Spleen (tissue), 13 donors: ENCODE measurements at places on chromosomes 4 and X.

GRCh38 chrX:74419864-74420195 is 1.5 kb upstream of the SLC16A2 start:
- no peak for DNase-seq

- DNase-seq, result no peak
These were observed 194.3 kb upstream of the CT83 start for GRCh38 chrX:116657071-116657470.

DNA sequence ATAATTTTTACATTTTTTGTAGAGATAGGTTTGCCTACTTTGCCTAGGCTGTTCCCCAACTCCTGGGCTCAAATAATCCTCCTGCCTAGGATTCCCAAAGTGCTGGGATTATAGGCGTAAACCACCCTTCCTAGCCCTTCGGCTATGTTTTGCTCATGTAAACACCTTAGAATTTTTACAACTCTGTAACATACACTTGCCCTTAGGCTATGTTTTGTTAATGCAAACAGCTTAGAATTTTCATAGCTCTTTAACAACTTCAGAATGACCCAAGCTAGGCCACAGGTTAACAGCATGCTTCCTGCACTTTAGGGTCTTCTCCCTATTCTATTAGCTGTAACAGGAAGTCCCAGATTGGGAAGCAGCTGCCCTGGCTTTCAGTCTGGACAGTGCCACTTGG is 24.2 kb downstream of the KLHL15 start:
- DNase-seq, result no peak

- DNase-seq, result no peak
These were observed 39.4 kb downstream of the ZBTB49 start for GRCh38 chr4:4329496-4329895.

DNA sequence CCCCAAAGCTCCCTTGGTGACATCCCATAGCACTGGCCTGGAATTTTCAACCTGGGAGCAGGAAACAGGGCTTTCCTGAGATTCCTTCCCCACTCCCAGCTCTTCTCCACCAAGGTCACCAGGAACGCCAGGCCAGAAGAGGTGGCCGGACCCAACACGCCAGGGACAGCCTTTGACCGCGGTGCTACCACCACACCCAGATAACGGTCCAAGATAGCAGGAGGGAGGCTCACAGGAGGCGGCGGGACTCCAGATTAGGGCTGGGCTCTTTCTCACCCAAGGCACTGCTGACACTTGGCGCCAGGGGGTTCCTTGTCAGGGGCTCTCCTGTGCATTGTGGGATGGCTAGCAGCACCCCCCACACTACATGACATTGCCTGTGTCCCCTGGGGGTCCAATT is 22.9 kb downstream of the ZFYVE28 start:
- DNase-seq, result no peak

DNA sequence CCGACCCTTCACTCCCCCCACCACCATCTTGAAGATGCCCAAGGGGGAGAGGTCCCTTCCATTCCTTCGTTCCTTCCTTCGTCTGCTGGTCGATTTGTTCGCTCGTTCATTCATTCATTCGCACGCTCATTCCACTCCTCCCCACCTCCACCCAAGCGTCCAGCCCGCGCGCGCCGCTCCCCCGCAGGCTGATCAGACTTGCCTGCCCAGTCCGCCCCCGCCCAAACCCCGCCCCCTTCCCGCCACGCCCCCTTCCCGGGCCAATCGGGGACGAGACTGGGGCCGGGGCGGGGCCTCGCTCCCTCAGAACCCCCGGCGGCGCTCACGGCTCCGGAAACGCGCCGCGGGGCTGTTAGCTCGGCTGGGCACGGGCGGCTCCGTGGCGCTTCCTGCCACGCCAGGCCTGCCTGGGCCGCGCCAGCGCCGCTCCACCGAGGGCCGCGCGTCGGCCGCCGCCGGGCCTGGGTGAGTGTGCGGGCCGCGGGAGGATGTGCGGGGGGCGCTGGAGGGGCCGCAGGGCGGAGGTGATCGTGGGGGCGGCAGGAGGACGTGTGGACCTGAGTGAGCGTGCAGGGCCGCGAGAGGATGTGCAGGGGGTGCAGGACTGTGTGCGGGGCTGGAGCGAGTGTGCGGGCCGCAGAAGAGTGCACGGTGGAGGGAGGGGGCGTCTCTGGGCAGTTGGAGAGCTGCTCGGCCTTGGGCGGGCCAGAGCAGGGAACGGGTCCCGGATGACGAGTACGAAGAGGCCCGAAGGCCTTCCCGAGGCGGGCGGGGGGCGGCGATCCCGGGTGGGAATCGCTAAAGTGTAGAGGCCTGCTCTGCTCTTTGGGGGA is at the start of gene ZNF275:
ZNF275 (plus strand) TSS at position 333 of the 833 bp plus-strand sequence. CDS start 2,527 bp downstream, outside the sequence.
- DNase-seq, result peak; percentile 93

- DNase-seq, result no peak
These were observed 346.2 kb downstream of the ARHGAP10 start for GRCh38 chr4:148078061-148078460.

GRCh38 chr4:70936200-70936787 is 34.1 kb downstream of the MOB1B start:
- no peak for DNase-seq

GRCh38 chr4:33649015-33649414 is 2595.3 kb downstream of the ARAP2 start:
- no peak for DNase-seq

GRCh38 chr4:92307866-92308265 is 4.1 kb downstream of the GRID2 start:
- no peak for DNase-seq

- DNase-seq, result no peak
These were observed 116.3 kb downstream of the UNC5C start for GRCh38 chr4:95432466-95432865.

DNA sequence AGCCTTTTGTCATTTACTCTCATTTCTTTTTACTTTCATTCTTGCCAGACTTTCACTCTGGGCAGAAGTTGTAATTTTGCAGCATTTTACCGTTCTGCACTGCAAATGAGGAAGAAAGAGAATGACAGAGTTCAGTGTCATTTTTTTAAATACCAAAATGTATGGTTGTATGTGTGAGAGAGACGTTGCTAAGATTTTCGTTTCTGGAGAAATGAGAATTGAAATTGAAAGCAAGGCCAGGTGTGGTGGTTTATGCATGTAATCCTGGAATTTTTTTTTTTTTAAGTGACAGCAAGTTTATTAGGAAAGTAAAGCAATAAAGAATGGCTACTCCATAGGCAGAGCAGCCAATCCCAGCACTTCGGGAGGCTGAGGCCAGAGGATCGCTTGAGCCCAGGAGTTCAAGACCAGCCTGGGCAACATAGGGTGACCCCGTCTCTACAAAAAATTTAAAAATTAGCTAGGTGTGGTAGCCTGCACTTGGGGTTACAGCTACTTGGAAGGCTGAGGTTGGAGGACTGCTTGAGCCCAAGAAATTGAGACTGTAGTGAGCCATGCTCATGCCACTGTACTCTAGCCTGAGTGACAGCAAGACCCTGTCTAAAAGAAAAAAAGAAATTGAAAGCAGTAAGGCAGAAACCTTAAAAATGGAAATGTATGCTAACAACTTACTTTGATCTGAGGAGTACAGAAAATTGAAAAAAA is 12.9 kb downstream of the DCK start:
- no peak for DNase-seq

DNA sequence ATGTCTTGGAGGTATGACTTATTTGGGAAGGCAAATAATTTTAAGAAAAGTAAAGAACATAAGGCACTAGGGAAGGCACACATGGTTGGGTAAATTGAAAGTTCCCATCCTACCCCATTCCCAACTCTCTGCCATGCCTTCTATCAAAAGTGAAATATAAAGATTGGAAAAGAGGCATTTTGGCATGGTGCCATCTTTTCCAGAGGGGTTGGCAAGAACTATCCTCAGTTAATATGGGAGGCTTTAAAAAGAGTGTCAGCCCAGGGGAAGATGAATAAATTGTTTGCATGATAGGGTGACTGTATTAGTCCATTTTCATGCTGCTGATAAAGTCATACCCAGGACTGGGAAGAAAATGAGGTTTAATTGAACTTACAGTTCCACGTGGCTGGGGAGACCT is 150.8 kb upstream of the BOD1L1 start:
- DNase-seq, result no peak

- DNase-seq, result no peak
These were observed 347.4 kb upstream of the FGF13 start for GRCh38 chrX:139058831-139059495.

DNA sequence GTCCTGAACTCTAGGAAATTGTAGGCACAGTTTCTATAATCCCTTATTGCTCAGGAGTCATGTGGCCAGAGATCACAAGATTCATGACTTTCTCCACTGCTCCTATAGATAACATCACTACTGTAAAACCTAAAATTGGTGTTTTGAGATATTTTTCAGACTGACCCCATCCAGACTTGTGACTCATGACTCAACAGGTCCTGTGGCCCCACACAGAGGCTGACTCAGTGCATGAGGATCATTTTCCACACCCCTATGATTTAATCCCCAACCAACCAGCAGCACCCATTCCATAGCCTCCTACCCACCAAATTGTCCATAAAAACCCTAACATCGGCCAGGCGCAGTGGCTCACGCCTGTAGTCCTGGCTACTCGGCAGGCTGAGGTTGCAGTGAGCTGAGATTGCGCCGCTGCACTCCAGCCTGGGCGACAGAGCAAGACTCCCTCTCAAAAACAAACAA is 13.2 kb upstream of the XIAP start:
- no peak for DNase-seq

GRCh38 chrX:52574416-52575275 is 57.8 kb upstream of the XAGE1B start:
- no peak for DNase-seq

DNA sequence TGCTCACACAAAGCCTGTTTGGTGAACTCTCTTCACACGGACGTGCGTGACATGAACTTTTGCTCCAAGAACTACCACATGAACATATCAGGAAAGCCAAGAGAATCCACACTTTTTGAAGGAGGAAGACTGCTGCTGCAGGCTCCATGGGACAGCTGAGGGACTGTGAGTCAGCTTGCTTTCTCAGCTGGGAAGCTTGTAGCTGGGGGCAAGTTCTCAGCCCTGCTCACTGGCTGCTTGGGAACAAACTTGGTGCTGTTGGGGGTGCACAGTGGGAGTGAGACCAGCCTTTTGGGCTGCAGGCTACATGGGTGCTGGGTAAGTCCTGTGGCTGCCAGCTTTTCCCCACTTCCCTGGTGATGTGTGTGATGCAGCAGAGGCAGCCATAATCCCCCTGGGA is 123.9 kb downstream of the ATP8A1 start:
- no peak for DNase-seq
